ENCODE measurements at places on chromosomes 16 and 17.

GRCh38 chr17:17130077-17130844 is 75.9 kb downstream of the PLD6 start:
- no peak for DNase-seq

DNA sequence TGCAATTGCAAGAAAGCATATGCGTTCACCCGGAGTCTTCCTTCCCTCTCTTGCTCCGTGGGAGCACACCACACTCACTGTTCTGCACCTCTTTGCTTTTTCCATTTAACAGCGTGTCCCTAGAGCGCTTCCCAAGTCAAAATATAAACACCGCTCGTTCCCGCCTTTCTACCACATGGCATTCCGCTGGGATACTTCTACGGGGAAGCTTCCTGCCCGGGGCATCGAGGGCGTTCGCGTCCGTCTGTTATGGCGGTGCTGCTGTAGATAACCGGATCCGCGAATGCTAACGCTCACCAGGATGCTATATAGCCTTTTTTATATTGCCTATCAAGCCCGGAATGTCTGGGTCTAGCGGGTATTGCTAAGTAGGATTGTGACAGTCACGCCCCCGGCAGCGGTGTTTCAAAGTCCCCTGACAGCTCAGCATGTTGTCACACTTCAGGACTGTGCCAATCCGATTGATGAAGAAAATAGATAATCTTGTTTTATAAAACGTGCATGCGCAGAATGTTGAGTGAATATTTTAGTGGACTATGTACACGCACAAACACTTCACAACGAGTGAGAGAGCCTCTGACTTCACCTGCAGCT is 31.0 kb downstream of the CCDC40 start:
- DNase-seq: no peak

DNA sequence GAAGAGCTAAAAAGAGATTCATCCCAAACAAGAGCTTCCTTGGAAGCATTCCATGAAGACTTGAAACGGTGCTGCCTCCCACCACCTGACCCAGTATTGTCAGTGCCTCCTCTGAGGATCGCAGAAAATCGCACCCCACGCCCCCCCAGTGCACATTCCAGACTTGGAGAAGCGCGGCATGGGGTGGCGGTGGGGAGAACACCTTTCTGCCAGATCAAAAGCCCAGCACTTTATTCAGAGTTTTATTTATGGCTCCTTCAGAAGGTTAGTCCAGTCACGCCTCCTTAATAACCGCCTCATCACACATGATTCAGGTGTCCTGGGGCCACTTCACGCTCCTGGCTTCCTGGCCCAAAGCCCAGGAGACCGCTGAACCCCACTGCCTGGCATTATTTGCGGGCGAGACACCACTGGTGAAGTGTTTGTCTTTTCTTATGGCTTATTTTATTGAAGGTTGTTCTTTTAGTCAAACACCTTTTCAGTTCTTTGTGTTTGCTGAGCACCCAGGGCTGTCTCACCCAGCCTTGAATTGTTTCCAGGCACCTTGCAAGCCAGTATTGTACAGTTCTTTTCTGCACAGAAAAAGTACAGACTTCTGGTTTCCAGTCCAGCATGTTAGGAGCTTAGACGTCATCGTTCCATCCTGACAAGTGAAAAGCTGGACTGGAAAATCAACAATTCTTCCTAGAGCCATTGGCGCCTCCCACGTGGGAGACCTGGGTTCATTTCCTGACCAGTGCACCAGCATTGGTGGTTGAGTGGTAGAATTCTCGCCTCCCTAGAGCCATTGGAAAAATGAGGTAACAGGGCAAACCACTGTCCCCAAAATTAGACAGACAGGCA is 79.6 kb upstream of the CACNG5 start:
- DNase-seq: no peak

- DNase-seq: no peak
These were observed 958 bp downstream of the CBX8 start for GRCh38 chr17:79795795-79796443.

GRCh38 chr16:48517493-48517892 is 92.5 kb downstream of the N4BP1 start:
- DNase-seq: no peak

DNA sequence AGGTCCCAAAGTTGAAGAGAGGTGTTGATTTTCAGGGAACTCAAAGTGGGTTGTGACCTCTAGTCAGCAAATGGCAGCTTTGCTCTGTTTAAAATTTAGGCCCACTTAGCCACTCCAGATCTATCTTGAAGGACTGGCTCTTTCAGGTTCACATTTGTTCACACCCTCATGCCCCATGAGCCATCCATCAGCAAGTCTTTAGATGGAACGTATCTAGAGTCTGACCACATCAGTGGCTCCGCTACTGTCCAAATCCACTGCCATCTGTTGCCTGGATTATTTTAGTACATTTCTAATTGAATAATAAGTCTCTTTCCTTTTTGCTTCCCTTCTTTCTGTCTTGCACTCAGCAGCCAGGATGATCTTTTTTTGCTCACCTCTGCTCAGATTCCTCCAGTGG is 10.5 kb downstream of the ITGB3 start:
- DNase-seq: peak; percentile 52

DNA sequence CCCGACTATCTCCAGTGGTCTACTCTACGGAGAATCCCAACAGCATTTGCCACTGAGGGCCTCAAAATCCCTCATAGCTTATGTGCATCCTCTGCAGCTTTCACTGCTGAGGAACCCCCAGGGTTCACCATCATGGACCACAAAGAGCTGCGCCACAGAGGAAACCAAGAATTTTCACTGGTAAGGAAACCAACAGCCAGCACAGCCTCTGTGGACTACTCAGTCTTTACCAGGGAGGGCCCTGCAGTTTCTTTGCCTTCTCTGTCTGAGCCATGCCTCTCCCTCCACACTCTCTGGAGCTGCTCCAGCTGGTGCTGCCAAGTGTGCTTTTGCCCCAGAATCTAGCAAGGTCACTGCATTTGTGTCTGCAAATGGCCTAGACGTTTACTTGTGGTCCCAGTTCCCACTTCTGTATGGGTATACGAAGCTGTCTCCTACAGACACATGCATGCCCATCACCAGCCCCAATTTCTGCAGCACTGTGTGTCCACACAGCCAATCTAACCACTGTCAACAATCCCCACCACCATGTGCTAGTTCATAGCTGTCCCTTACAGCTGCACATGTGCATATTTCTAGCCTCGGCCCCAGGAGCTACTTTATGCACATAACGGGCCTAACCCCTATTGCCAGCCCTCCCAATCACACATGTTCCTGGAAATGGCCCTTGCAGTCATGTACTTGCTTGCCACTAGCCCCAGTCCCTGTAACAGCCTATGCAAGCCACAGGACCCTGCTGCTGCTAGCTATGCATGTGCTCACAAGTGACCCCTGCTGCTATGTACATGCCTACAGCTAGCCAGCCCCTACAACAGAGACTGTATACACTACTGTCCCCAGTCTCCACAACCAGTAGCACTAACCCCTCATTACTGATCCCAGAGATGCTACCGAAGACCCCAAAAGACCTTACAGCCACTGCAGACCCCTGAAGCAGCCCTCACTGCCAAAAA is 1437.4 kb downstream of the CDH11 start:
- DNase-seq: no peak

GRCh38 chr16:2429771-2430663 is 770 bp downstream of the CCNF start:
- no peak for DNase-seq

- DNase-seq: no peak
These were observed 417.8 kb downstream of the TMEM114 start for GRCh38 chr16:8172551-8172950.

DNA sequence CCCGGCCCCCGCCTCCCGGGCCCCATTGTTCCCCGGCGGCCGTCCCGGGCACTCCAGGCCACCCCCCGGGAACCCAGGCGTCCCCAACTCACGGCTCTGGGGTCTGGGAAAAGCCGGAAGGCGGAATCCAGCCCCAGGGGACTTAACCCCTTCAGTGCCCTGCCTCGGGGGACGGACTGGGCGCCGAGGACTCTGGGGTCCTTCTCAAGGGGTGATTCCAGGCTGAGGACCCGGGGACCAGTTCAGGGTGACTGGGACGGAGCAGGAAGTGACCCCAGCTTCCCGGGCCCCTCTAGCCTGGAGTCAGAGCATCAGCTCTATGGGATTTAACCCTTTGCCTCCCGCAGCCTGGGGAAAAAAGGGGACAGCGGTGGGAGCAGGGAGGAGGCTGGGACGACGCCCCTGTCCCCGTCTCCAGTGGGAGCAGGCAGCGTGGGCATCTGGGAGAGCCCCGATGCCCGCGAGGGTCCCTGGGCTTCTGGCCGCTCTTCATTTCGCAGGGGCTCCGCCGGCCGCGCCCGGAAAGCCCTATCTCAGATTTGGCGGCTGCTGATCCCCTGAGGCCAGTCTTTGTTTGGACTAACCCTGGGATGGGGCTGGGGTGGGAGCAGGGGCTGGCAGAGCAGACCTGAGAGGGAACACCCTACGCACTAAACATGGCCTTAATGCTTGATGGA is at the start of gene ZNF629:
ZNF629 (minus strand) TSS at position 270 of the 677 bp plus-strand sequence. CDS start 2,723 bp downstream, outside the sequence.
- peak; percentile 80 for DNase-seq

GRCh38 chr17:7889166-7889955 is 772 bp downstream of the CHD3 start:
- DNase-seq: peak; percentile 78

GRCh38 chr17:42989726-42990652 is 8.2 kb upstream of the RPL27 start:
- no peak for DNase-seq

GRCh38 chr17:49995055-49995738 is at the start of gene DLX3:
Gene DLX3, minus strand, starts transcription at chr17:49995224. Its CDS starts 226 bp downstream, at chr17:49994998.
- peak; percentile 96 for DNase-seq

GRCh38 chr17:61307905-61308886 is 91.4 kb upstream of the TBX2 start:
- DNase-seq: no peak

GRCh38 chr16:76346210-76346609 is 69.0 kb downstream of the CNTNAP4 start:
- no peak for DNase-seq

GRCh38 chr17:28500712-28501379 is 5.3 kb upstream of the FOXN1 start:
- DNase-seq: peak; percentile 97

- peak; percentile 68 for DNase-seq
These were observed 3.6 kb upstream of the UTS2R start for GRCh38 chr17:82367724-82368524.

GRCh38 chr16:75432828-75433731 is at the start of gene CFDP1:
Gene CFDP1, minus strand, starts transcription at chr16:75433503. Its CDS starts 151 bp downstream, at chr16:75433352.
- peak; percentile 95 for DNase-seq

- DNase-seq: no peak
These were observed 70.2 kb downstream of the SMURF2 start for GRCh38 chr17:64591944-64592343.

DNA sequence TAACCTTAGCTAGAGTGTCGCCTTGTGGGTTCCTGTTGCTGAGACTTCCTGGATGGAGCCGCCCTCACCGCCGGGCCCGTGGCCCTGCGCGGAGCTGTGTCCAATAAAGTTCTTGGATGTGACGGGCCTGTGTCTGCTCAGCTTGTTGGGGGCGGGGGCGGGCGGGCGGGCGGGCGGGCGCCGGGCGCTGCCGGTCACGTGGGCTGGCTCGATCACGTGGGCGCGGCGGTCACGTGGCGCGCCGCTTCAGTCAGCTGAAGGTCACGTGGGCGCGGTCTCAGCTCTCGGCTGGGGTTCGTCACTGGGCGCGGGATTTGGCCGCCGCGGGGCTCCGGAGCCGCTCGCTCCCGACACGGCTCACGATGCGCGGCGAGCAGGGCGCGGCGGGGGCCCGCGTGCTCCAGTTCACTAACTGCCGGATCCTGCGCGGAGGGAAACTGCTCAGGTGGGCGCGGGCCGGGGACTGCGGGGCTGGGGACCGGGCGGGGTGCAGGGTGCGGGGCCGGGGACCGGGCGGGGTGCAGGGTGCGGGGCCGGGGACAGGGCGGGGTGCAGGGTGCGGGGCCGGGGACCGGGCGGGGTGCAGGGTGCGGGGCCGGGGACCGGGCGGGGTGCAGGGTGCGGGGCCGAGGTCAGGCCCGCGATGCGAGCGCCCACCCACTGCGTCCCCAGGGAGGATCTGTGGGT is at the start of gene AMDHD2:
AMDHD2 (plus strand) TSS at position 275 of the 687 bp plus-strand sequence; CDS start at position 363, 88 bp downstream.
- DNase-seq: peak; percentile 79

DNA sequence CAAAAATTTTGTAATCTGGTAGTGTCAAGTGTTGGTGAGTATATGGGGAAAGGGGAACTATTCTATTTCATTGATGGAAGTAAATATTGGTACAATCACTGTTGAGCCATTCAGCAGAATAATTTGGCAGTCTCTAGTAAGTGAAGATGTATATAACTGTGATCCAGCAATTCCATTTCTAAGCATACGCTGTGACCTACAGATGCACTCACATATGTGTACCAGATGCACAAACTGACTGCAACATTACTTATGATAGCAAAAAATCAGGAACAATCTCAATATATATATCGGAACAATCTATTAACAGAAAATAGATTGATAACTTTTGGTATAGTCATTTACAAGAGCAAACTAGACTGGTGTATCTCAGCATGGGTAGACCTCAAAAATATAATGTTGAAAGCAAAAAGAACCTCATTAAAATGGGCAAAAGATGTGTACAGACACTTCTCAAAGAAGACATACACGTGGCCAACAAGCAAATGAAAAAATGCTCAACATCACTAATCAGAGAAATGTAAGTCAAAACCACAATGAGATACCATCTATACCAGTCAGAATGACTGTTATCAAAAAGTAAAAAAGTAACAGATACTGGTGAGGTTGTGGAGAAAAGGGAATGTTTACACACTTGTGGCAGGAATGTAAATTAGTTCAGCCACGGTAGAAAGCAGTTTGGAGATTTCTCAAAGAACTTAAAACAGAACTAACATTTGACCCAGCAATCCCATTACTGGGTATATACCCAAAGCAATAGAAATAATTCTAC is 20.7 kb downstream of the ADAP2 start:
- no peak for DNase-seq

DNA sequence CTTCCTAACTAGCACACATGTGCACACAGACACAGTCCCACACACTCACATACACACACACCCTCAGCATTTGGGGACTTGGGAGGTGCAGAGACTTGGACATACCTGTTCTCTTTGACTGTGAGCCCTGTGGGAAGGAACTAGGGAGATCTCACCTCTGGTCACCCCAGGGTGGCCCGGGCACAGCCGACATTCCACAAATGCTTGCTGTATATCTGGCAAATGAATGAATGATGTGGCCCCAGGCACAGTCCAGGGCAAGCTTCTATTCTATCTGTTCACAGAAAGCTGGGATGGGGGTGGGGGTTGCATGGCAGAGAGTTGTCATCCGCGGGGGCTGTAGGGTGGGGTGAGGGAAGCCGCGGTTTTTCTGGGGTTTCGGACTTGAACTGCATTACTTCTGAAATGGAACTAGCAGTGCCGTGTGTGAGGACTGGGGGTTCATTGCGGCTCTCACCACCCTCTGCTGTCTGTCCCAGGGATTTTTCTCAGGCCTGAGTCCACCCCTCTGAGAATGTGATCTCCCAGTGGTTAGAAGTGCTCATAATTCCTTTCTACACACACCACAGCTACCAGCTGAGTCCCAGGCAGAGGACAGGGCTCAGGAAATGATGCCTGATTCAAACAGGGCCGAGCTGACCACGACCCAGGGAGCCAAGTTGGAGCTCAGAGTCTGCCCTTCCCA is 3.3 kb upstream of the RIPOR1 start:
- DNase-seq: no peak
